ENCODE measurements at places on chromosomes 12 and 14.

GRCh38 chr14:51707327-51707726, 55.6 kb downstream of the FRMD6 start:
- no peak for DNase-seq

- no peak for DNase-seq
Measured at GRCh38 chr14:24734917-24735500, 101.0 kb upstream of the GZMB start.

- DNase-seq: no peak
Measured at GRCh38 chr12:128994856-128995255, 141.6 kb downstream of the GLT1D1 start.

DNA sequence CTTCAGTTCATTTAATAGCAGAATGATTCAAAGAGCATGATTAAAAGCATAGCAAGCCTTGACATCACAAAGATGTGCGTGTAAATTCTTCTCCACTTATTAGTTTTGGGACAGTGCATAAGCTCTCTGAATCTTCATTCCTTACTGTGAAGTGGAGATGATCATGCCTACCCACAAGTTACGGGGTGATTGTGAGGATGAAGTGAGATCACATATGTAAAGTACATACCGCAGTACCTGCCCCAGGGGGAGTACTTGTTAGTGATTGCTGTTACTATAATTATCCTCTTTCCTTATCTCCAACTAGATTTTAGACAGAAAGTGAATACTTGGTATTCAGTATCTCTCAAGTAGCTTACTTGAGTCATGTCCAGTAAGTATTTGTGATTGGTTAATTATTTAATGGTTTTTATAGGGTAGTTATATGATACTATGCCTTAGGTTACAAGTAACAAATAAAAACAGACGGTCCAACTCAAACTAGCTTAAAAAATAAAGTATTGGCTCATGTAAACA, 6.0 kb downstream of the RAD9B start:
- DNase-seq: no peak

DNA sequence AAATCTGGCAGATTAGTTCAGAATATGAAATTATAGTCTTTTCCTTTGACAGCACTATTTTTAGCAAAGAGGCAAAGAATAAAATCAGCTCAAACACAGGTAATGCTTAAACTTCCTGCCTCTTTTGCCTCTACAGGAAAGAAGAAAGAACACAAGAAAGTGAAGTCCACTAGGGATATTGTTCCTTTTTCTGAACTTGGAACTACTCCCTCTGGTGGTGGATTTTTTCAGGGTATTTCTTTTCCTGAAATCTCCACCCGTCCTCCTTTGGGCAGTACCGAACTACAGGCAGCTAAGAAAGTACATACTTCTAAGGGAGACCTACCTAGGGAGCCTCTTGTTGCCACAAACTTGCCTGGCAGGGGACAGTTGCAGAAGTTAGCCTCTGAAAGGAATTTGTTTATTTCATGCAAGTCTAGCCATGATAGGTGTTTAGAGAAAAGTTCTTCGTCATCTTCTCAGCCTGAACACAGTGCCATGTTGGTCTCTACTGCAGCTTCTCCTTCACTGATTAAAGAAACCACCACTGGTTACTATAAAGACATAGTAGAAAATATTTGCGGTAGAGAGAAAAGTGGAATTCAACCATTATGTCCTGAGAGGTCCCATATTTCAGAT, 17.4 kb downstream of the TMPO start:
- no peak for DNase-seq

- no peak for DNase-seq
Measured at GRCh38 chr12:32134101-32134888, 27.6 kb downstream of the BICD1 start.

- no peak for DNase-seq
Measured at GRCh38 chr14:101257551-101257950, 303.7 kb upstream of the DIO3 start.

DNA sequence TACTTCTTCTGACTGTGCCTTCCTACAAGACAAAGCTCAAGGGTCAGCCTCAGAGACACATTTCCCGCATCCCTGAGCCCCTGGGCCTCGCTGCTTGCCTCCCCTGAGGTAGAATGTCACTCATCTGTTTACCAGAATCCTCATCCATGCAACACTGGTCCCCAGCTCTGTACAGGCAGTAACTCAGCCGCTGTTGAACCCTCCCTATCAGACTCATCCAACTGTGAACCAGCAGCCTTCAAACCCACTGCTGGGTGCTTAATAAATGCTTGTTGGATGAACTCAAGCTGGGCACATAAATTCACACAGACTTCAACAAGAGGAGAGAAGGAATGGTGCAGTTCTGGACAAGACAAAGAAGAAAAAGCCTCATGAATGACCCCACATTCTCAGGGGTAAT, 6.1 kb downstream of the NT5DC3 start:
- no peak for DNase-seq

GRCh38 chr12:127943481-127944210, 323.3 kb upstream of the TMEM132C start:
- no peak for DNase-seq

- no peak for DNase-seq
Measured at GRCh38 chr14:23137192-23137812, 18.2 kb upstream of the CEBPE start.

GRCh38 chr12:53045696-53046045, 4.2 kb upstream of the TNS2 start:
- DNase-seq: no peak

GRCh38 chr12:54413284-54414190, 5.5 kb downstream of the ITGA5 start:
- peak; percentile 63 for DNase-seq

GRCh38 chr12:103548622-103549601, 38.2 kb upstream of the STAB2 start:
- peak; percentile 46 for DNase-seq

DNA sequence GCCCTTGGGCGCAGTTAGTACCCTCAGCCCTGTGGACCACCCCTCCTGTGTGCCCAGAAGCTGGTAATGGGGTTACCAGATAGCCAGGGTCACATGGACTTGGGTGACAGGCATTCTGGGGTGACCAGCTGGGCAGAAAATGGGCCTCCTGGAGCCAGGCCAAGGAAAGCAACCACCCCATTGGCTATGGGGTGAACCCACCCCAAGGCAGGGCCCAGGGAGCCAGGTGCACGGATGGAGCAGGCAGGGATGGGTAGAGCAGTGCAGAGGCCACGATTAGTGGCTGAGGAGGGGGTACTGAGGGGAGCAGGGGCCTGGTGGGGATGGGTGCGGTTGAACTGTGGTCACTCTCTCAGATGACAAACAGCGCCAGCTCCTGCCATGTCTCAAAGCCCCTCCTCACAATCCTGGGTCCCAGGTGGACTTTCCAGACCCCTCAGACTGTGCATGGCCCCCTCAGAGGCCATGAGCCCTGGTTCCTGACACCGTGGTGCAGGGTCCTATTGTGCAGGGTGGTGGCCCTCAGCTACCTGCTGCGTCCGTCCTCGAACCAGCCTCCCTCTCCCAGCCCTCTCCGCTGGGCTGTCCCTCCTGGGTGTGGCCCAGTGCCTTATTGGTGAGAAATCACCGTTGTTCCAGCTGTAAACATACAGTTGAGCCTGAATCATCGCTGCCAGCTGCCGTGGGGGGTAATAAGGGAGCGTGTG, 23.4 kb upstream of the BEGAIN start:
- no peak for DNase-seq

DNA sequence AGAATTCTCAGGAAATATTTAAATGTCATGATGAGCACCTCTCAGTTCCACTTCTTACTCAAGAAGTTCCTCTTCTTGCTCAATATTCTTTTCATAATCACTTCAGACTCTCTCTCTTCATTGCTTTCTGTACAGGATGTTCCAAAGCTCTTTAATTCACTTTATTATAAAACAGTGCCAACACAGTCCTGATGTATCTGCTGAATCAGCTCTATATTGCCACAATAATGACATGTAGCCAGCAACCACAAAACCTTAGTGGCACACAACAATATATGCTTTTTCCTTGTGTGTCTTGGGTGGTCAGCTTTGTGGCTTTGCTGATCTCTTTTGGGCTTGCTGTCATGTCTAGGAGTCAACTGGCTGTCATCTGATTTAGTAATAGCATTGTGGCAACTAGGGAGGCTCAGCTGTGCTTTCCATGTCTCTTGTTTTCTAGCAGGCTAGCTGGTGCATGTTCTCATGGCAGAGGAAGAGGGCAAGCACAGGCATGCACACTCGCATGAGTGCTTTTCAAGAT, 52.8 kb upstream of the SLC2A13 start:
- DNase-seq: no peak

GRCh38 chr14:105179191-105179590, 1.9 kb downstream of the NUDT14 start:
- no peak for DNase-seq

GRCh38 chr14:94164685-94165431, 9.3 kb upstream of the PPP4R4 start:
- no peak for DNase-seq

- DNase-seq: no peak
Measured at GRCh38 chr12:9122091-9122609, 6.4 kb upstream of the A2M start.

DNA sequence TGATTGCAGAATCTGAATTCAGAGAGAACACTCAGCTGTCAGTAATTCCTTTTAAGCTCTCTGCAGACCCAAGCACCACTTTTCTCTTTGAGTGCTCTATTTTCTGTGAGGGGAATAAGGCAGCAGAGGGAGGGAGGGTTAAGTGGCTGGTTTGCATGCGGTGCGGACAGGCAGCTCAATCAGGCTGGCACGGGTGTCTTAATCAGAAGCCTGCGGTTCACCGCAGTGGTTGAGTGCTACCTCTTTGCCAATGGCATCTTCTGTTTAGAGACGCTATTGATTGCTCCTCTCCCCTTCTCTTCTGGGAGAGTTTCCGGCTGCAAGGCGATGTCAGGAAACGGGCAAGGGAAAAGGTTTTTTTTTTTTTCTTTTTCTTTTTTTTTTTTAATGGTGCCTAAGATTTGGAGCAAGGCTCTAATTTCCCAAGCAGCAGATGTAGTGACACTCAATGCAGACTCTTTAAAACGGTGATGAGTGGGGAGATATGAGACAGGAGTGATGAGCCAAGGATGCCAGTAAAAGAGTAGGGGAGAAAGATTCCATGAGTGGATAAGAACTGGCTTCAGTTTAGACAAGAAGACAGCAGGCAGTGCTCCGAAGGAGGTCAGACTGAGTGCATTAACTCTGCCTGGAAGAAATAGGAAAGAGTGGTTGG, 533.7 kb upstream of the SEL1L start:
- DNase-seq: no peak

GRCh38 chr12:28460420-28461130, 270.3 kb downstream of the CCDC91 start:
- no peak for DNase-seq

GRCh38 chr14:86766469-86766868, 1226.5 kb downstream of the GALC start:
- DNase-seq: no peak

DNA sequence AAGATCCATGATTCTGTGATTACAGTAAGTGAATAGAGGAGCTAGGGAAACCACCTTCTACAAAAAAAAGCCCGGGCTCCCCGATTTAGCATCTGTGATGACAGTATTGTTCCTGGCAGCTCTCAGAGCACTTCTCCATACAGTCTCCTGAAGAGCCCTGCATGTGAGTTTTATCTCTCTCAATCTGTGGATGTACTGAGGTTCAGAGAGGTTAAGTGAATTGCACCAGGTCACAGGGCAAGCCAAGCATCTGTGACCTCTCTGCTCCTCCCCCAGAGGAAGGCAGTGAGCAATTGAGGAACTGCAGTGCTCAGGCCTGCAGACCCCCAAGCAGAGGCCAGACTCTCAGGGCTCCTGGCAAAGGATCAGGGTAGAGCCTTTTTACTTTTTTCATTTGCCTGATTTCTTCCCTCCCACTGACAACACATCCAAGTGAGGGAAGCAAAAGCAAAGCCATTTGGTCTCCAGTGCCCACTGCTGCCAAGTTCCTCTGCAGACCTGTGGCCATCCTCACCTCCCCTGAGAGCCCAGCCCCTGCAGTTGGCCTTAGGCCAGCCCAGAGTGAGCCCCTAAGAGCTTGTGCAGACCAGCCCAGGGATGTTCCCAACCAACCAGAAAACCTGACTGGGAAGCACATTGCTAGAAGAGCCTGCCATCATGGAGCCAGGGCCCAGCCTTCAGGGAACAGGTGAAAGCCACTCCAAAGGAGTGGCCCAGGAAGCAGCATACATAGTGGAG, 47.6 kb upstream of the PNMA1 start:
- no peak for DNase-seq

- DNase-seq: no peak
Measured at GRCh38 chr14:77903221-77903620, 103.3 kb downstream of the ADCK1 start.

GRCh38 chr14:51188566-51189185, 51.4 kb upstream of the TMX1 start:
- no peak for DNase-seq

GRCh38 chr12:56128670-56129205, 671 bp downstream of the ESYT1 start:
- DNase-seq: no peak

- no peak for DNase-seq
Measured at GRCh38 chr14:105085766-105086165, 20.5 kb upstream of the GPR132 start.

DNA sequence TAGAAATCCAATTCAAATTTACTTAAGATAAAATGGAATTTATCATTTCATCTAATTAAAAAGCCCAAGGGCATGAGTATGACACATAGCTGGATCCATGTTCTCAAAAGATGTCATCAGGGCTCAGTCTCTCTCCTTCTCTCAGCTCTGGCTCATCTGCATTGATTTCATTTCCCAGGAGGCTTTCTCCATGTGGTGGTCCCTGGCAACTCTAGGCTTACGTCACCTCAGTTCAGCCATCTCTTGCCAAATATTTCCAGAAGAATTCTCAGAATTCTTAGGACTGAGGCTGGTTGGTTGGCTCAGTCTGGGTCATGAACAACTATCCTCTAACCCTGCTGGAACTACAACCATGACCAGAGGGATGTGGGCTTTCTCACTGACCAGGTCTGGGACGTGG, 65.3 kb downstream of the FOS start:
- no peak for DNase-seq

DNA sequence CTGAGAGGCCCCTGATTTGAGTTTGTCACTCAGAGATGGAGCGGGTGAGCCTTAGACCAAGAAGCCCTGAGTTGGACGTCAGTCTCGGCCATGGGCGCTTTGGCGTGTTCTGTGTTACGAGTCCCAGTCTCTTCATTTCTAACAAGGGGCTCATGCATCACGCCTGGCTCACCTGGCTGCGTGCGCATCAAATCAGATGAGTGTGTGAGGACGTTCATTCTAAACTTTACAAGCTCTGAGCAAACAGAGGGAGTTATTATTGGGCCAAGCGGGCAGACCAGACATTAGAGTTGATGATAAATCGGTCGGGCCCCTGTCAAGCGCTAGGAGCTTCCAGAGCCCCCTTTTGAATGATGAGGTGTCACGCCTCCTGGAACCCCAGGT, 117.2 kb downstream of the CALM1 start:
- no peak for DNase-seq

- no peak for DNase-seq
Measured at GRCh38 chr14:24368212-24368561, 203 bp downstream of the NFATC4 start.

Data from activated CD8-positive, alpha-beta memory T cell treated with anti-CD3 and anti-CD28 coated beads for 1 hour (primary cell).